ENCODE measurements at places on chromosomes 6 and 20. TPM values are rescaled to one million over a fixed set of nuclear protein-coding genes. Genes with fewer than 3 reads are reported as not detected.
A peak's percentile ranks its signal among the peaks of the same experiment; 100 is the strongest.

DNA sequence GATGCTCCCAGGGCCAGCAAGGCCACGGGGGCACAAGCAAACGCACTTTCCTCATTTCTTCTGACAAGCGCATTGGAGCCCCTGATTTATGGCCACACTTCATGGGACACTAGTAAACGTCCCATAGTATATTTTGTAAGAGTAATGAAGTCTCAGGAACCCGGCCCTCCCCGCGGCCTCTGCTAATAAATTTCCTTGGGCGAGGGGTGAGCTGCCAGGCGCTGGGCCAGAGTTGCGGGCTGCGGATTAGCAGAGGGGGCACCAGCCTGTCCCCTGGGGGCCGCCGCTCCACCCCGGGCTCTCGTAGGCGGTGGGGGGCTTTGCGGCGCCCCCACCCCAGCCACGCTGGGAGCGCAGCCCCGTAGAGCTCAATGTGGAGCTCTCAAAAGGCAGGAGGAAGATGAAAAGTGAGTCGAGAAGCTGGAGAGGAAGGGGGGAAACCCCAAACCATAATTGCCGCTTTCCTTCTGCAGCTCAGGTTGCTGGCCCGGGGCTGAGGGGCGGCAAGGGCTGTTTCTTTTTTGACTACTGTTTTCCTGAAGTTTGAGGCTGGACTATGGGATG is 173.6 kb downstream of the CDC5L start:
- no peak overlapping the region for H3K4me3 ChIP-seq
- H3K27ac ChIP-seq, result no peak overlapping the region

GRCh38 chr6:25439368-25439767 is 160.2 kb downstream of the CARMIL1 start:
- DNase-seq, result no peak
- H3K36me3 ChIP-seq, result peaks cover 16% of the 10 kb centered on the region
- H3K27me3 ChIP-seq, result no peaks in the 10 kb centered on the region
- peaks cover 2% of the 10 kb centered on the region for H3K4me1 ChIP-seq

DNA sequence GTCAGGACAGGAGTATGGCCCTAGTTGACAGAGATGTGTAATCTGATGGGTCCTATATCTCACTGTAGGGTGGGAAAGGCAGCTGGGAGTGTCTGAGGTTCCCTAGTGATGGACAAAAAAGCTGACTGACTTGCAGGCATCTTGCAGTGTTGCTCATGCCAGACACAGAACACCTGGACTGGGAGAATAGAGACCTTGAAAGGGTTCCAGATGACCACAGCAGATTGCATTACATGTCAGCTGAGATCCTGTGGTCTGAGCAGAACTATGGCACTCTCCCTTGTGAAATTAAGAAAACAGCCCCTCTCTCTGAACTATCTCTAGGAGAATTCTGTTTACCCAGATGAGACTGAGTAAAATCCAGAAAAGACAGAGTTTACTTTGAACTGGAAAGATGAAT is 212.6 kb upstream of the MAN1A1 start:
- no peaks in the 10 kb centered on the region for H3K27me3 ChIP-seq
- no peak overlapping the region for H3K27ac ChIP-seq
- no peaks in the 10 kb centered on the region for H3K4me1 ChIP-seq
- no peaks in the 10 kb centered on the region for H3K36me3 ChIP-seq
- no peak overlapping the region for H3K4me3 ChIP-seq

DNA sequence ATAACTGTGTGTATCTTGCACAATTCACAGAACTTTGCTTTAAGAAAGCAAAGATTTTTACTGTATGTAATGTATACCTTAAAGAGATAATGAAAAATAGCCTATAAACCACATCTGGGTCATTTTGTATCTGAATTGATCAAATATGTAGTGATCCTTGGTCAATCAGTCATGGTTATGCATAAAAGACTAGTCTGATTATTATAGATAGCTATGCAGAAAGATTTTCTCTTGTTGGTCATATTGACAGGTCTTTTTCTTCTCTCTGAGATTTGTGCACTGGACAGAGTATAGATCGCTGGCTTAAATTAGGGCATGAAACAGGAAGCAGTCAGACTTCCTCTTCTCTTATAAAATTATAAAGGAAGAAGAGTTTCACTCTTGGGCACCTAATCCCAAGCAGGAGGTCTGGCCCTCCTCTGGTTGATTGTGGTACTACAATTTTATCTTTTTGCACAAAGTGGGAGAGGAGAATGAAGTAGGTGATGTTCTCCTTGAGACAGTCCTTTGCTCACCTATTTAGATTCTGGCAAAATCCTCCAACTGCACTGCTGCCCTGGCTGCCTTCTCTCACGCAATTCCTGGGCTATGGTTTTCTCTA is 380.9 kb upstream of the RGS17 start:
- H3K4me1 ChIP-seq, result no peaks in the 10 kb centered on the region
- no peak overlapping the region for H3K27ac ChIP-seq
- H3K27me3 ChIP-seq, result no peaks in the 10 kb centered on the region
- H3K36me3 ChIP-seq, result no peaks in the 10 kb centered on the region

- H3K27me3 ChIP-seq, result no peaks in the 10 kb centered on the region
- no peak overlapping the region for H3K27ac ChIP-seq
- no peaks in the 10 kb centered on the region for H3K4me1 ChIP-seq
- H3K4me3 ChIP-seq, result no peak overlapping the region
These were observed 12.1 kb upstream of the TSPYL1 start for GRCh38 chr6:116291701-116292396.

- H3K27me3 ChIP-seq, result no peaks in the 10 kb centered on the region
- no peaks in the 10 kb centered on the region for H3K4me1 ChIP-seq
- H3K27ac ChIP-seq, result peak overlapping the region; percentile 52
- peaks cover 38% of the 10 kb centered on the region for H3K36me3 ChIP-seq
- DNase-seq, result peak; percentile 65
These were observed 84.4 kb downstream of the GMPR start for GRCh38 chr6:16322666-16323312.

DNA sequence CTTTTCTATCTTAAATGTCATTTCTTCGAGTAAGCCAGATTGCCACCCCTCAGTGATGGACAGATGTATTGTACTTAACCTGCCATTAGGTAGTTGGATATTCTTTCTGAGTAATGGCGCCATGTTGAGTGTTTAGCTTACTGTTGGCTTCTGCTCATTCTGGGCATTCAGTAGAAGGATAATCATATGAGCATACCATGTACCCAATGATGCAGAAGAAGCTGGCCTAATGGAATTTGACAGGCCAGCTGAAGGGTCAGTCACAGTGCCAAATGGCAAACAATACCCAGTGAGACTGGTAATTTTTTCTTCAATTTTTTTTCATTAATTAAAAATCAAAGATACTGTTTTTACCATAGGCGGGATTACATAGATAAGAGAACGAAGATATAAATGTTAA is 1010.8 kb upstream of the EYS start:
- no peak for DNase-seq
- no peaks in the 10 kb centered on the region for H3K36me3 ChIP-seq
- no peak overlapping the region for H3K4me3 ChIP-seq
- no peak overlapping the region for H3K27ac ChIP-seq

DNA sequence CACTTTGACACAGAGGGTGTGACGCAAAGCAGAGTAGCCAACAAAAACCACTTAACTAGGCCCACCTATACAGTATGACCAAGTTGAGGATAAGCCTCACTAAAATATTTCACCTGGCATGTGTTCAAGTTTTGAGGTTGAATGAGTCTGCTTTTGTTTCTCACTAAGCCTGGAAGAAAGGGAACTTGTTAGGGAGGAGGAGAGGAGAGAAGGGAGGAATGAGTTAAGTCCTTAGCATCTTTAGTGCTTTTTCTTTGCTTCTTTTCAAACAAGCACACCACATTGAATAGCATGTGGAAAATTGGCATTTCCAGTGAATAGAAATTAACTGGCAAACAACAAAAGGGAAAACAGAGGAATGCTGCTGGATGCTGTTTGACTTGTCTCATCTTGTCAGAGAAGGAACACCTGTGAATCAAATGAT is 461.9 kb downstream of the GJA1 start:
- DNase-seq, result no peak
- H3K4me1 ChIP-seq, result no peaks in the 10 kb centered on the region
- no peaks in the 10 kb centered on the region for H3K27me3 ChIP-seq
- H3K36me3 ChIP-seq, result no peaks in the 10 kb centered on the region

DNA sequence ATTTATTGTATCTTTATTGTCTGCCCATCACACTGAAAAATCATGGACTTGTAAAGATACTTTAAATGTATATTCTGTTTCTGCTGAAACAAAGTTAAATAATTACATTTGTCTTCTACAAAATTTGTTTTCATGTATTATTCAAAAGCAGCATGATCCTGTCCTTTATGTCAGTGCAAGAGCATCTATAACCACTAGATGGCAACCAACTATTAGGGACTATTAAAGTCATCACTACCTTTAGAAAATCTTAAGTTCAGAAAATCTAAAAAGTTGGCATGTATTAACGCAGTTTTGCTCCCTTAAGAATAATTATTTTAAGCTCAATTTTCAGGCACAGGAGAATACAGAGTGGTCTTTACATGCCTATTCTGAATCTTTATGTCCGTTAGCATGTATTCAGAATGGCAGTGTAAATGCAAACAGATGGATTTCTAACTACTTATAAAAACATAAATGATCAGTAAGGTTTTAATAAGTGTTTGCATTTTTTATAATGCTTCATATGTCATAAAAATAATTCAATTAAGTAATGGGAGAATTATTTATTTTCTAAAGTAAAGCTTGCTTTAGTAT is 17.8 kb downstream of the TMEM30A start:
- peak; percentile 53 for DNase-seq
- peaks cover 3% of the 10 kb centered on the region for H3K4me1 ChIP-seq
- H3K4me3 ChIP-seq, result no peak overlapping the region
- H3K27ac ChIP-seq, result no peak overlapping the region
- H3K27me3 ChIP-seq, result no peaks in the 10 kb centered on the region

- H3K4me3 ChIP-seq, result no peak overlapping the region
- H3K4me1 ChIP-seq, result no peaks in the 10 kb centered on the region
- DNase-seq, result no peak
These were observed 404.1 kb downstream of the LMBRD1 start for GRCh38 chr6:69392745-69393144.

DNA sequence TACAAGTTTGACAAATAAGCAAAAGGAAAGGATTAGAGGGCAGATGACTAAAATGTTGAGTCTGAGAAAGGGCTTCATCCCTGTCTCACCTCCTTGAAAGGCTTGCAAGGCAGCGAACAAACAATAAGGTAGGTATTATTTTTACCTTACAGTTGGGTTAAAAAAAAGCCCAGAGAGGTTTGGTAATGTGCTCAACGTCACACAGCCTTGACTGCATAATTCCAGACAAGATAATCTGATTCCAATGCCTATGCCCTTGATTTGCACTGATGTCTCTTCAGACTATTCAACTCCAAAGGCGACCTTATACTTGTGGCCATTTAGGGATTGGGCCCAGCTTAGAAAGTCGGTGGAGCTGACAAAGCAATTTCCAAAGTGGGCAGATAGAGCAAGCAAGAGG is 1.7 kb downstream of the ARG1 start:
- peaks cover 5% of the 10 kb centered on the region for H3K36me3 ChIP-seq
- H3K4me3 ChIP-seq, result no peak overlapping the region
- H3K4me1 ChIP-seq, result no peaks in the 10 kb centered on the region

GRCh38 chr6:9205645-9206044 is 770.3 kb upstream of the SLC35B3 start:
- no peak for DNase-seq
- H3K4me1 ChIP-seq, result no peaks in the 10 kb centered on the region
- no peaks in the 10 kb centered on the region for H3K36me3 ChIP-seq
- no peaks in the 10 kb centered on the region for H3K27me3 ChIP-seq

DNA sequence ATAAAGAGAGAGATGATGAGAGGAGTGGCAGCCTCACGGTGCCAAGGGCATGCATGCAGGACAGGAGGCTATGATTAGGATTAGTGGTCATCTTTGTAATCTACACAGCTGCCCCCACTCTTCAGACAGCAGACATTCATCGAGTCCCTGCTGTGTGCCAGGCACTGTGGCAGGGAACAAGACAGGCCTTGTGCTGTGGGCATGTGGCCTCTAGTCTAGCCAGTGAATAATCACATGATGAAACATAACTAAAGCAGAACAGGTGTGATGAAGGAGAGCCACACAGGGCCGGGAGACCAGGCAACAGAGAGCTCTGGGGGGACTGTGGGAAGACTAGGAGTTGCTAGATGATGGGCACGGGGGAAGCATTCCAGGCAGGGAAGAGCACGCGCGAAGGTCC is 22.2 kb downstream of the TOX2 start:
- no peaks in the 10 kb centered on the region for H3K4me1 ChIP-seq
- H3K27ac ChIP-seq, result no peak overlapping the region
- DNase-seq, result no peak
- no peaks in the 10 kb centered on the region for H3K36me3 ChIP-seq
- no peak overlapping the region for H3K4me3 ChIP-seq
- H3K27me3 ChIP-seq, result peaks cover 4% of the 10 kb centered on the region

DNA sequence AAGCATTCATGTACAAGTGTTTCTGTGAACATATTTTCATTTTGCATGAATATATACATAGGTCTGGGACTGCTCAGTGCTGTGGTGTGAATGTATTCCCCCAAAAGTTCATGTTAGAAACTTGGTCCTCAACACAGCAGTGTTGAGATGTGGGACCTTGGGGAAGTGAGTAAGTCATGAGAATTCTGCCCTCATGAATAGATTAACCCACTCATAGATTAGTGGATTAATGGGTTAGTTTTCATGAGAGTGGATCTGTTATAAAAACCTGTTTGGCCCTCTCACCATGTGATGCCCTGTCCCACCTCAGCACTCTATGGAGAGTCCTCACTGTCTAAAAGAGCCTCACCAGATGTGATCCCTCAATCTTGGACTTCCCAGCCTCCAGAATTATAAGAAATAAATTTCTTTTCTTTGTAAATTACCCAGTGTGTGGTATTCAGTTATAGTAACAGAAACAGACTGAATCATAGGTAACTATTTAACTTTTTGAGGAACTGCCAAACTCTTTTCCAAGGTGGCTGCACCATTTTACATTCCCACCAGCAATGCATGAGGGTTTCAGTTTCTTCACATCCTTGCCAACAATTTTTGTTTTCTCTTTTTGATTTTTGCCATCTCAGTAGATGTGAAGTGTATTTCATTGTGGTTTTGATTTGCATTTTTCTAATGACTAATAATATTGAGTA is 45.3 kb downstream of the QRSL1 start:
- no peaks in the 10 kb centered on the region for H3K36me3 ChIP-seq
- H3K27me3 ChIP-seq, result no peaks in the 10 kb centered on the region
- H3K4me1 ChIP-seq, result no peaks in the 10 kb centered on the region
- H3K4me3 ChIP-seq, result no peak overlapping the region

DNA sequence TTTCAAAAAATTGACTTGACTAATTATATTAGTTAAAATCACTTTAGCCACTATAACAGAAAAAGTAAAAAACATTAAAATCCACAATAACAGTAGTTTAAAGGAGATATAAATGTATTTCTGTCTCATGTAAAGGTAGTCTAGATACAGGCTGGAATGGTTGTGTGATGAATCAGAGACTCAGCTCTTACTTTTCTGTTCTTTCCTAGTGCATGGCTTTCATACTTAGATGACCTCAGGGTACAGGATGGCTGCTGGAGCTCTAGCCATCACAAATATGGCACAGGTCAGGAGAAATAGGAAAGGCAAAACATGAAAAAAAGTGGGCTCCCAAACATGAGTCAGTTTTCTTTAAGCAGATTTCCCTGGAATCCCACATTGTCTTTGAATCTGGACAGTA is 157.7 kb upstream of the FLRT3 start:
- no peaks in the 10 kb centered on the region for H3K36me3 ChIP-seq
- no peak overlapping the region for H3K27ac ChIP-seq
- no peak overlapping the region for H3K4me3 ChIP-seq
- no peaks in the 10 kb centered on the region for H3K4me1 ChIP-seq
- H3K27me3 ChIP-seq, result no peaks in the 10 kb centered on the region

- H3K27me3 ChIP-seq, result no peaks in the 10 kb centered on the region
- H3K4me1 ChIP-seq, result no peaks in the 10 kb centered on the region
- H3K4me3 ChIP-seq, result no peak overlapping the region
- H3K27ac ChIP-seq, result no peak overlapping the region
- no peak for DNase-seq
- no peaks in the 10 kb centered on the region for H3K36me3 ChIP-seq
These were observed 592.3 kb downstream of the EPHA7 start for GRCh38 chr6:92827104-92827503.

ARFGEF3 gene
- polyA plus RNA-seq, result 0.45 TPM

KCNS1 gene
- 1.3 TPM for polyA plus RNA-seq

CTCFL gene
- not detected for polyA plus RNA-seq

STK4 gene
- 8.1 TPM for polyA plus RNA-seq
